ENCODE measurements at places on chromosomes 12 and 14.

- peak; percentile 45 for DNase-seq
Measured at GRCh38 chr12:45973526-45973925, 16.8 kb downstream of the SCAF11 start.

- no peak for DNase-seq
Measured at GRCh38 chr12:106759526-106760183, 14.8 kb upstream of the RIC8B start.

- DNase-seq, result no peak
Measured at GRCh38 chr12:91947459-91947858, 198.2 kb downstream of the BTG1 start.

- no peak for DNase-seq
Measured at GRCh38 chr12:68336889-68337303, 4.7 kb upstream of the MDM1 start.

GRCh38 chr12:90268574-90268973, 559.9 kb upstream of the ATP2B1 start:
- no peak for DNase-seq

DNA sequence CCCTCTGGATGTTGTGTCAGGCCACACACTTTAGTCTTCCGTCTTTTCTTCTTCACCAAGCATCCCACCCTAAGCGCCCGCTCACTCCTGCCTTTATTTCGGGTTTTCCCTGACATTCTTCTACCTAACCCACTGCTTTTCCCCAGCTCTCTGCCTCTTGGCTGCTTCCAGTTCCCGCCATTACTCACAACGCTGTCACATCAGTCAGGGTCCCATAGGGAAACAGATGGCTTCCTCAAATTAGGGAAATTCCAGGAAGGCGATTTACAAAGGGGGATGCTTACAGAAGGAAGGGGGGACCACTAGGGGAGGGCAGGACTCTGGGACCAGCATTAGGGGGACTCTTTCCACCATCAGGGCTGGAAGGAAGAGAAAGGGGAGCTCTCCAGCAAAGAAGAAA, 9.2 kb upstream of the PPP1R13B start:
- DNase-seq, result no peak

- DNase-seq, result no peak
Measured at GRCh38 chr14:48805315-48805714, 780.9 kb downstream of the RPS29 start.

GRCh38 chr12:52698651-52699340, 4.5 kb downstream of the KRT77 start:
- no peak for DNase-seq

- peak; percentile 19 for DNase-seq
Measured at GRCh38 chr12:130920723-130921381, 32.9 kb upstream of the ADGRD1 start.

- peak; percentile 14 for DNase-seq
Measured at GRCh38 chr12:55142669-55143565, 16.7 kb downstream of the OR9K2 start.

- peak; percentile 28 for DNase-seq
Measured at GRCh38 chr12:28884904-28885679, 264.0 kb upstream of the FAR2 start.

- DNase-seq, result no peak
Measured at GRCh38 chr14:95119336-95119735, 38.0 kb downstream of the DICER1 start.

GRCh38 chr12:92206011-92206410, 60.4 kb upstream of the BTG1 start:
- DNase-seq, result no peak

DNA sequence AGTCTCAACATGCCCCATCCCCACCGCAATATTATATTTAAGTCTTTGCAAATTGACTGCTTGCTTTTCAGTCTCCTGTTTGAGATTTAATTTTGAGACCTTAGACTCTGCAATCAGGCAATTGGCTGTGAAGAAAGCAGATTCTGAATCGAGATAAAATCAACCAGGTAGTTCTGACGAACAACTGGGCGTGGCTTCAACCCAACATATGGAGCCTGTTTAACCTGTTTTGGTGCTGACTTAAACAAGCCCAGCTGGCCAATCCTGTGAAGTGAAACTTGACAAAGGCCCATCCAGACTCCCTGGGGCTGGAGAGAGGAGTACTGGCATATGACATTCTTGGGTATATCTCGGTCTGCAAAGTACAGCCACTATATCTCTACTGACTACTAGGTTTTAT, 9.8 kb upstream of the CIPC start:
- DNase-seq, result no peak

DNA sequence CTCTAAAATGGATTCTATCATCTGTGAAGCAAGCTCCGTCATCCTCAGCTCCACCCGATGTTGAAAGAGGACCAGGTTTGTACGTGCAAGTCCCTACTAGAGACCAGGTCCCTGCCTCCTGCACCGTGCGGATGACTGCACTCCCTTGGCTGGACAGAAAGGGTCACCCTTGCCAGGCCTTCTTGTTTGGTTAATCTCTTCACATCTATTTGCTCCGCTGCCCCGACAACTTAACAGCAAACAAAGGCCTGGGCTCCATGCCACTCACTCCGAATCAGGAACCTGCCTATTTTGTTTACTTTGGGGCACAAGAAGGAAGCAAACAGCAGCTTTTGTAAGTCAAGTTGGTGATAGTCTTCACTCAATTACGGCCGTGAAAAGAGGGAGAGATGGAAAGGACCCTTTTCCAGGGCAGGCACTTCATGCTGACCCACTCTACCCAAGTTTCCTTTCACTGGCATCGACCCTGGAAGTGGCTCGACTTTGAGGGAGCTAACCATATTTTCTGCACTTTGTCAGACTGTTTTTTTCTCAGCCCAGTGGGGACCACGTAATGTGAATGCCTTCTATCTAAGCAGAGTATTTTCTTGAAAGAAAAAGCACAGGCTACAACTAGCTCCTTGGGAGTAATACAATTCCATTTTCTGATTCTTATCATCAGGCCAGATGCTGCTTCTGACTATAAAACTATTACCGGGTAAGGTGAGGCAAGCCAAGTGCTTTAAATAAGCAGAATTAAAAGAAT, 202.6 kb downstream of the FOXN3 start:
- DNase-seq, result no peak

GRCh38 chr14:67253076-67253635, 11.9 kb downstream of the PALS1 start:
- DNase-seq, result no peak

- no peak for DNase-seq
Measured at GRCh38 chr12:46214668-46215436, 54.0 kb downstream of the SLC38A1 start.

DNA sequence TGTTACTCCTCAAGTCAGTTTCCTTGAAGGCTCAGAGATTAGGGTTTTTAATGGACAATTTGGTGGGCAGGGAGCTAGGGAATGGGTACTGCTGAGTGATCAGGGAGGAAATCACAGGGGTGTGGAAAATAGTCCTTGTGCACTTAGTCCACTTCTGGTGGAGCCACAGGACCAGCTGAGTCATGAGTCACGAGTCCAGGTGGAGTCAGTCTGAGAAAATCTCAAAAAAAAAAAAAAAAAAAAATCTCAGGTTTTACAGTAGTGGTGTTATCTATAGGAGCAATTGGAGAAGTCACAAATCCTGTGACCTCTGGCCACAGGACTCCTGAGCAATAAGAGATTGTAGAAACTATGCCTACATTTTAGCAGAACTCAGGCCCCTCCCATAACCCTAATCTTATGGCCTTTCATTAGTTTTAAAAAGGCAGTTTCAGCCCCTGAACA, 28.2 kb upstream of the AMN1 start:
- no peak for DNase-seq

DNA sequence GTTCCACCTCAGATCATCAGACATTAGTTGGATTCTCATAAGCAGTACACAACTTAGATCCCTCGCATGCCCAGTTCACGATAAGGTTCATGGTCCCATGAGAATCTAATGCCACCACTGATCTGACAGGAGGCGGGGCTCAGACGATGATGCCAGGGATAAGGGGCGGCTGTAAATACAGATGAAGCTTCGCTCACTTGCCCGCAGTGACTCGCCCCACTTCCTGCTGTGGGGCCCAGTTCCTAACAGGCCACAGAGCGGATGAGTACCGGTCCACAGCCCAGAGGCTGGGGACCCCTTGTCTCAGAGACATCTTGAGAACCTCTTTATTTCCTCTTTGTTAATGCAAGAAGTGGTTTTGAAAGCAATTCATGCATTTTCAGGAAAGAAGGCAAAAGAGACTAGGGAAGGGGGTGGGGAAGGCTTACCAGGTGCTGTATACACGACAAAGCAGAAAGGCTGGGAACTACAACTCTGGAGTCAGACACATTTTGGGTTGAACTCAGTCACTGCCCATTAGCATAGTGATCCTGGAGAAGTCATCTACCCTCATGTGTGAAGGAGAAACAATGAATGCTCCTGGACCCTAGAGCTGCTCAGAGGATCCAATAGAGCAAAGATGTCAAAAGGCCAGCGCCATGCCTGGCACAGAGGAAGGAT, 68.7 kb downstream of the EID3 start:
- DNase-seq, result no peak

DNA sequence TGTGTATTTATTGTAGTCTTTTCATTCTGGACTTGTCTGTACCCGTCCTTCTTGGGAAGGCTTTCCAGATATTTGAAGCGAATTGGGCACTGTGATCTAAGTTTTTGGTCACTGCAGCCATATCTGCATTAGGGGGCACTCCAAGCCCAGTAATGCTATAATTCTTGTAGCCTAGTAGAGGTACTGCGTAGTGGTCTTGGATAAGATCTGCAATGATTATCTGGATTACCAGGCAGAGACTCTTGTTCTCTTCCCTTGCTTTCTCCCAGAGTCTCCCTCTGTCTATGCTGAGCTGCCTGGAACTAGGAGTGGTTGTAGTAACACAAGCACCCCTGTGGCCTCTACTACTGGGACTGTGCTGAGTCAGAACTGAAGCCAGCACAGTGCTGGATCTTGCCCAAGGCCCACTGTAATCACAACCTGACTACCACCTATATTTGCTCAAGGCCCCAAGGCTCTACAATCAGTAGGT, 30.0 kb downstream of the SLC38A2 start:
- peak; percentile 52 for DNase-seq

DNA sequence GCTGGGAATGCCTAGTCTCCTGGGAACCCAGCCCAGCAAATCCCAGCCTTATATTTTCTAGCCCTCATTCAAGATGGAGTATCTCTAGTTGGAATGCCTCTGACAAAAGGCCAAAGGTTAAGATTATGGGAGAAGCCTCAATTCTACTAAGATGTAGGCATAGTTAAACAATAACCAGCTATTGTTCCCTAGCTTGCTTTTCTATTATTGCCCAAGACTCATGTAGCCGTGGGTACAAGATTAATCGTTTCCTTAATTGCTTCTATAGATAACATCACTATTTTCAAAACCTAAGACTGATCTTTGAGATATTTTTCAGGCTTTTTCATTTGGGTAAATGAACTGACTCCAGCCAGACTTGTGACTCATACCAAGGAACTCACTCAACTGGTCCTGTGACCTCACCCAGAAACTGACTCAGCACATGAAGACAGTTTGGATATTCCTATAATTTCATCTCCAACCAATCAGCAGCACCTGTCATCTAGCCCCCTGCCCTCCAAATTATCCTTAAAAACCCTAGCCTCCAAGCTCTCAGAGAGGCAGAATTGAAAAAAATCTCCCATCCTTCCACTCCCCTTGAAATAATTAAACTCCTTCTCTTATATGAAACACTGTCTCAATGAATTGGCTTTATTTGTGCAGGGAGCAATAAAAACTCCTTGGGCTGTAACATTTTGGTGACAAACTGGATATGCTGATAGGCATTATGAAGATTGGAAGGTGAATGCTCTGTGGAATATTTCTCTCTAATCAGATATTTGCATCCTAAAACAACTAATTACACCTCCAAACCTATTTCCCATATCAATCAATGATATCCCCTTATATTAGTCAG, 589.0 kb downstream of the C12orf50 start:
- peak; percentile 94 for DNase-seq

DNA sequence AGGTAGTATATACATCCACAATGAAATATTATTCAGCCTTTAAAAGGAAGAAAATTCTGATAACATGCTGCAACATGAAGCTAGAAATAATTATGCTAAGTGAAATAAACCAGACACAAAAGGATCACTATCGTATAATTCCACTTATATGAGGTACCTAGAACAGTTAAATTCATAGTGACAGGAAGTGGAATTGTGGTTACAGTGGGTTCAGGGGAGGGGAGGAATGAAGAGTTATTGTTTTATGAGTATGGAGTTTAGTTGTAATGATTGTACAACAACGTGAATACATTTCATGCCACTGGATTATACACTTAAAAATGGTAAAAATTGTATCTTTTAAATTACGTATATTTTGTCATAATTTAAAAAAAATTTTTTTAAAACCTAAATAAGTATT, 21.0 kb downstream of the EEA1 start:
- DNase-seq, result no peak

- DNase-seq, result peak; percentile 60
Measured at GRCh38 chr12:125142601-125143000, 77.4 kb downstream of the AACS start.

DNA sequence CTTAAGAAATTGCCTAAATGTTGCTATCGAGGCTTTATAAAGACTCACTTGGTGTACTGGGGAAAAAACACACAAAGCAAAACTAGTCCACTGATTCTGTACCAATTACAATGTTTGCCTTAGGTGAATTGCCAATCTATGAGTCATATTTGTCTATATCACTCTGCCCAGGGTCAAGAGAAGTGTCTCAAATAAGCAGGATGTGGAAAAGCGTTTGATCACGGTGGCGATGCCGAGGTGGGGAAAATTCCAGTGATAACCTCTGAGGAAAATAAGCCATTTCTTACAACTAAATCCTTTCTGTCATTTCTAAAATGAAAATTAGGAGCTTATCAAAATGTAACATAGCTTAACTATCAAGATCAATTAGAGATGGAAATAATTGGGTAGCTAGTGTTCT, 148.6 kb upstream of the DIO3 start:
- DNase-seq, result no peak

- peak; percentile 28 for DNase-seq
Measured at GRCh38 chr12:121465921-121466793, 66.2 kb downstream of the RNF34 start.

DNA sequence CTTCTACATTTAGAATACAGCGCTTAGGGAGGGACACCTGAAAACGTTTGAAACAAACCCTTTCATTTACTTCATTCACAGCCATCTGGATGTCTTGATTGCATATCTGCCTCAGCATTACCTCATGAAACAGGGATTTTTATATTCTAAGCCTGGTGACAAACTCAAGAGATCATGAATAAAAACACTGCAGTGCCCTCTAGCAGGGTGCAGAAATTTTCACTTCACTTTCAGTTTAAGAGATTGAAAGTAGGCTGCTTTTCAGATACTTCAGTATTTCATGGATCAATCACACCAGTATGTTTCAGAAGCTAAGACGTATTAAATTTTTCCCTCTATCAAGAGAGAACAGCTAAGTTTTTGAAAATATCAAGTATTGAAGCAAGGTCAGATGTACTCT, 467.8 kb downstream of the MDGA2 start:
- peak; percentile 29 for DNase-seq

Measured in fibroblast of skin of right biceps (primary cell).